ENCODE measurements at places on chromosomes 13 and 19.

GRCh38 chr13:27954406-27954851 lies 14.7 kb downstream of the CDX2 start:
- DNase-seq, result no peak

DNA sequence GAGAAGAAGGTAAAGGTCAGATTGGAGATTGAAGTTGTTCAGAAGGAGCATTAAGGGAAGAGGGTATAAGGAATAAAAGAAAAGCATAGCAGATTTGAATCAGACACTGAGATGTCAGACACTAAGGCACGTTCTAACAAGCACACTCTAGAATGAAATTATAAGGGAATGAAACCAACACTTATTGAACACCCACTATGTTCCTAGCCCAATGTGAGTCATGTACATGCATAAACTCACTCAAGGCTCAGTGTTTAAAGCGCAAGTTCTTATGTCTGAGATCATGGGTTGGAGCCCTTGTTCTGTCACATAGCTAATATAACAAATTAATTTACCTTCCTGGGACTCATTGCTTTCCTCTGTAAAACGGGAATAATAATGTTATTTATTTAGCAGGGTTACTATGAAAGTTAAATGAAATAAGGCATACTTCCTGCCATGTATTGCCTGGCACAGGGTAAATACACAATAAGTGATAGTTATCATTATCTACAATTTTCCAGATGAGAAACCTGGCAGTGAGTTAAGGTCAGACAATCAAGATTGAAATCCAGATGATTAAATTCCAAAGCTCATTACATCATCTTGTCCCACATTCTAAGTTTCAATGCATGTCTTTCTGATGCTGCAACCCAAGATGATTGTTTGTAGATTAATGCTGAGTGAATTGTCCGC lies 68.3 kb upstream of the DACH1 start:
- DNase-seq, result no peak

GRCh38 chr13:110265682-110266430 lies 41.1 kb downstream of the COL4A1 start:
- no peak for DNase-seq

- DNase-seq, result no peak
Measured at GRCh38 chr13:75432045-75432444, 49.9 kb downstream of the TBC1D4 start.

DNA sequence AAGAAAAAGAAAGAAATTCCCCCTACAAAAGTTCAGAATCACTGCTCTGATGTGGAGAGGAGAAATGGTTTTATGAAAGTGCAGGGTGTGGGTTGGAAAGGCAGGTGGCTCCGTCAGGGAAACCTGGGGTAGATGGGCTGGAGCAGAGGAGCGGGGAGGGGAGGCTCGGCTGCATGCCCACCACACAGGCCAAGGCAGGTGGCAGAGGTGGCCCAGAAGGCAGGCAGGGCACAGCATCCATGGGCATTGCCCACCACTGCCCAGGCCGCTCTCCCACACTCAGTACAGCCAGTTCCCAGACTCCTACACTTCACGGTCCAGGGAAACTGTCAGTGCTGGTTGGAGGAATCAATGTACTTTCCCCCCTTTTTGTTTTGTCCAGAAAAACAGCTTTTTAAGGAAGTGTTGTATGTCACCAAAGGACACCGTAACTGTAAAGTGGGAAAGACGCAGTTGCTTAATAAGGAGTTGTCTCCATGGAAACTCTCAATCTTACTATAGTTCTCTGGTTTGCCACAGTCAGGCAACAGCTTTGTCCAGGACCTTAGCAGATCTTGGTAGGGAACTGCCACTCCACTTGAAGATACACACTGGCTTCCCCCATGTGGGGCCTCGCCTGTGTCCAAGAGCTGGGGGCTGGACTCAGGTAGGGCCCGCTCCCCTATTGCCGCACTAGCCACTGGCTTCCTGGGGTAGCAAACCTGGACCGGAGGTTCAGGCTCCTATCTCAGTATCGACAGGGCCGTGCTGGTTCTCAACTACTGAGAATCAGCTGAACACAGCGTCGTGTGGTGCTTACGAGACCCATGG lies 82.9 kb downstream of the RAB20 start:
- DNase-seq, result no peak

DNA sequence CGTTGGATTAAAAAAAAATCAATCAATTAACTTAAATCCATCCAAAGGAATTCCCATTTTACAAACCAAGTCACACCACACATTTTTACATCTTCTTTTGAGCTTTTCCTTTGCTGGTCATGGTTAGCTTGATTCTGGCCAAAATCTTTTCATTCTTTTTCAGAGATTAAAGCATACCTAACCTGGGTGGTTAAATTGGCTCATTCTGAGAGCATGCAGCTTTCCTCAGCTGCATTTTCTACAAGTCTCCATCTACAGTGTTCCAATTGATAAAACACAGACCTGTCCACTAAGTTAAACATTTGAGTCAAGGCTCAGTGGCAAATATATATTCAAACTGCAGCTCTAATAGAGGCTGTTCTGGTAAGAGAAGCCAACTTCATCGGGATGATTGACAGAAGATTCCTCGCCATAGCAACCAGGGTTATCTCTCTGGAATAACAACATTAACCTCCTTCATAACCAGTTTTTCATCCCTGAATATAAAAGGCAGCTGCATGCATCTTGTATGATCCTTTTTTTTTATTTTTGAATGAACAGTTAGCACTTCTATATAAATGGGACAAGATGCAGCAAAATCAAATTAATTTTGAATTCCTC lies 106.2 kb downstream of the DNAJC15 start:
- DNase-seq, result no peak

DNA sequence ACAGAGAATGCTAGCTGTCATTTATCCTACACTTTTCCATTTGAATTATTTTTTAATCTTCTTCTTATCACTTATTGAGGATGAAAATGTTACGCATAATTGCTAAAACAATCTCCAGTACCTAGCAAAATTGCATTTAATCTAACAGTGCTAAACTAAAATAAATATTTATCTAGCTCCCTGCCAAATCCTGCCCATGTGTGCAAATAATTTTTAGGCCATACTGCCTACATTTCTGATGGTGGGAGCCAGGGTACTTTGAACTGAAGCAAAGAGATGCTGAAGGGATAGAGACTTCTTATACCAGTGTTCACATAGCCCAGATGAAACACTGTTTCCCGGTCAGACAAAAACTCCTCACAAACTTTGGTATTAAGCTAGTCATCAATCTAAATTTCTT lies 1268.7 kb upstream of the PCDH20 start:
- DNase-seq, result no peak

DNA sequence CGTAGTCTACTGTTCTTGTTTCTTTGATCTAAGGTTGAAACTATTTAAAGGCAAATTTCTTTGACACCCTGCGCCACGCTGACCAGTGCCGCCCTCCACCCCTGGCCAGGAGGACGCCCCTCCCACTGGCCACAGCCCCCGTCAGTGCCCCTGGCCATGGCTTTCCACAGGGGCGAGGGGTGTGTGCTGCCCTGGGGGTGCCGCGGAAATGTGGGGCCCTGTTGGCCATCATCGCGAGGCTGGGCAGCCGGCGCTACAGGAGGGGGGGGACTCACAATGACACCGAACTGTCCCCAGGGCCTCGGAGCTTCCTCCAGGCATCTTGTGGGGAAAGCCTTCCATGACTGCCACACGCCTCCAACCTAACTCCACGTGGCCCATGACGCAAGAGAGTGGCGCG lies 10.9 kb downstream of the SHC2 start:
- DNase-seq, result no peak

GRCh38 chr13:37640499-37640898 lies 41.9 kb upstream of the POSTN start:
- DNase-seq, result peak; percentile 4

- no peak for DNase-seq
Measured at GRCh38 chr13:26255691-26256277, 1.9 kb downstream of the CDK8 start.

- DNase-seq, result peak; percentile 39
Measured at GRCh38 chr19:38850976-38851621, 1.3 kb upstream of the HNRNPL start.

GRCh38 chr13:91539286-91540157 lies 141.1 kb downstream of the GPC5 start:
- DNase-seq, result no peak

DNA sequence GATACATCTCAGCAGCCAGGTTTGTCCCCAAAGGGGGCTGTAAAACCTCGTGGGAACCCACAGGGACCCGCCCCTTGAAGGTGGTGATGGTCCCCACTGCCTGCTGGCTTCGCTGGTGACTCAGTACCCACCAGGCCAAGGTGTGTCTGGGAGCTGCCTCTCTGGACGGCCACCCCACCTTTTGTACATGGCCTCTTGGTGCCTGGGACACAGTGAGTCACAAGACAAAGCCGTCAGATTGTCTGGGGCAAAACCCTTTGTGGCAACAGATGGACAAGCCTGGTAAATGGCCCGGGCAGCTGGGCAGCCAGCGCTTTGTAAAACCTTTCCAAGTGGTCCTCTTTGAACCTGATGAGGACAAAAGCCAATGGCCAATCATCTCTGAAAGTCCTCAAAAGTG lies 27.9 kb upstream of the KLF2 start:
- DNase-seq, result no peak

DNA sequence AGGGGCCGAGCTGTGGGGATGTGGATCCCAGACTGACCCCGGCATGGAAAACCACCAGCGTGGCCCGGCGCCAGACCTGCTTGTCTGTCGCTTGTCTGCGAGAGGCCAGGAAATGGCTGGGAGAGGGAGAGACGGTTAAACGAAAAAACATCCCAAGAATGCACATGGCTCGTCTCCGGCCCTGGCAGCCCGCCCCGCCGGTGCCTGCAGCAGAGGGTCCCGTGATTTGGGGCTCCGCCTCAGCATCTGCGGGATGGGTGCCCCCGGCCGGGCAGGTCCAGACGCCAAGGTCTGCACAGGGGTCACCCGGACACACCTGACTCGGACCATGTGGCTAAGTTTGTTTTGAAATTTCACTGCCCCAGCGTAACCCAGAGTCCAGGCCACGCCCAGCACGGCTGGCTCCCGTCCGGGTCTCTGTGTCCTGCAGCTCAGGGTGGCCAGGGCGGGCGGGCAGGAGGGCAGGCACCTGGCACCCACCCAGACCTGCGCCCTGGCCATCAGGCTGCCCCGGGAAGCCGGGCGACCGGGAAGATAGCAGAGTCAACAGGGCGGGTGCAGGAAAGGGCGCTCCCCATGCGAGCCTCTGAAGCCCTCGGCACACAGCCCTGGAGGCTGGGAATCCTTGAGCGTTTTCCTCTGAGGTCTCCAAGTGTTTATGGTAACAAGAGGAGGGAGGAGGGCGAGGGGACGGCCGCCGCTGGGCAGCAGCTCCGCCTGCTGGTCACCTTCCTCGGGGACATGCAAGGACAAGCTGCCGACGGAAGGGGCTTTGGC lies 103.2 kb downstream of the GADD45B start:
- peak; percentile 81 for DNase-seq

GRCh38 chr13:34555988-34556387 lies 386.1 kb upstream of the NBEA start:
- DNase-seq, result no peak

DNA sequence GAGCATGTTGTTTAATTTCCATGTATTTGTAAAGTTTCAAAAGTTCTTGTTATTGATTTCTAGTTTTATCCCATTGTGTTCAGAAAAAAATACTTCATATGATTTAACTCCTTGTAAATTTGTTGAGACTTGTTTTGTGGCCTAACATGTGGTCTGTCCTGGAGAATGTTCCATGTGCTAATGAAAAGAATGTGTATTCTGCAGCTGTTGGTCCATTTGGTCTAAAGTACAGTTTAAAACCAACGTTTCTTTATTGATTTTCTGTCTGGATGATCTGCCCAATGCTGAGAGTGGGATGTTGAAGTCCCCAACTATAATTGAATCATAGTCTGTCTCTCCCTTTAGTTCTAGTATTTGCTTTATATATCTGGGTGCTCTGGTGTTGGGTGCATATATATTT lies 34.9 kb upstream of the TPP2 start:
- DNase-seq, result no peak

DNA sequence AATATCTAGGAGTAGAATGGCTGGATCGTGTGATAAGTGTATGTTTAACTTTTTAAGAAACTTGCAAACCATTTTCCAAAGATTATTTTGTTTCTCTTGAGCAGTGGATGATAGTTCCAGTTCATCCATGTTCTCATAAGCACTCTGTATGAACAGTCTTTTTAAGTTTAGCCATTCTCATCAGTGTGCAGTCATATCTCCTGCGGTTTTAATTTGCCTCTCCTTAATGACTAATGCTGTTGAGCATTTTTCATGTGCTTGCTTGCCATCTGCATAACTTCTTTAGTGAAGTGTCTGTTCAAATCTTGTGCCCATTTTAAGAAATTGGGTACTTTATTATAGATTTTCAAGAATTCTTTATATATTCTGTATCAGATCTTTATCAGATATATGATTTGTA lies 58.6 kb downstream of the WASF3 start:
- no peak for DNase-seq

GRCh38 chr13:32894589-32895001 lies 121.6 kb upstream of the KL start:
- DNase-seq, result no peak

Data from midbrain (tissue), 1 donor.